ENCODE measurements at places on chromosomes 2 and 18. TPM values are rescaled to one million over a fixed set of nuclear protein-coding genes. Genes with fewer than 3 reads are reported as not detected.

Gene METAP1D
- total RNA-seq = 5.2 TPM

Gene IL1RL2
- total RNA-seq = not detected

Gene CDH7
- 0.17 TPM for total RNA-seq

Gene SP140L
- 6.5 TPM for total RNA-seq

Gene ZNF236
- total RNA-seq = 9.1 TPM

Gene SCN7A
- total RNA-seq = not detected

Gene DPP10
- total RNA-seq = 15.6 TPM

Gene HNRNPA3
- 55.4 TPM for total RNA-seq

Gene ABCB11
- total RNA-seq = 0.66 TPM

Gene MYO7B
- total RNA-seq = not detected

Gene MBD1
- 58.3 TPM for total RNA-seq

Gene ASXL3
- total RNA-seq = 0.07 TPM

Gene SPIRE1
- total RNA-seq = 14.5 TPM

Gene SCYGR8
- not detected for total RNA-seq

All from H7 (cell line).